ENCODE measurements at places on chromosomes 1 and 21. TPM values are rescaled to one million over a fixed set of nuclear protein-coding genes. Genes with fewer than 3 reads are reported as not detected.

The KRTAP13-2 gene
- total RNA-seq = not detected

The LRRC8D gene
- 44.8 TPM for total RNA-seq

The TFB2M gene
- total RNA-seq = 15.0 TPM

The RHOU gene
- 0.70 TPM for total RNA-seq

The LMX1A gene
- total RNA-seq = not detected

The GPATCH4 gene
- 25.6 TPM for total RNA-seq

The NBPF10 gene
- total RNA-seq = 2.5 TPM

The MAST2 gene
- 20.7 TPM for total RNA-seq

The CD52 gene
- 213 TPM for total RNA-seq

The ADAMTSL4 gene
- total RNA-seq = 2.6 TPM

DNA sequence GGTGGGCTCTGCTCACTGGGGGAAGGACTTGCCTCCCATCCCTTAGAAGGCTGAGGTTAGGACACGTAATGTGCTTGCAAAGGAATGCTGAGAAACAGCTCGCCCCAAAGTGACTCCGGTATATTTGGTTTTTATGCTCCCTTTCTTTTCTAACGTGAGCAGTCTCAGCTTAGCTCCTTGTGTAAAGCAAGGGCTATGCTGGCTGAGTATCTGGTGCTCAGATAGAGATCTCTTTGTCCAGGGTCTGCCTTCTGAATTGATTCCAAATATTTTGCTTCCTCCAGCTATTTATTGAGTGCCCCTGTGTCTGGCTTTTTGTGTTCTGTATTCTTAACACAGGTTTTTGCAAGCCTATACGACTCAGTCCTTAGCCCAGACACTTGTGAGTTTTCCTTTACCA is 94.5 kb upstream of the ARTN start:
- no peak for DNase-seq
- peaks cover 35% of the 10 kb centered on the region for H3K4me1 ChIP-seq
- H3K36me3 ChIP-seq = peaks cover 28% of the 10 kb centered on the region
- no peaks in the 10 kb centered on the region for H3K27me3 ChIP-seq
- H3K27ac ChIP-seq = no peak overlapping the region
- no peak overlapping the region for H3K4me3 ChIP-seq

DNA sequence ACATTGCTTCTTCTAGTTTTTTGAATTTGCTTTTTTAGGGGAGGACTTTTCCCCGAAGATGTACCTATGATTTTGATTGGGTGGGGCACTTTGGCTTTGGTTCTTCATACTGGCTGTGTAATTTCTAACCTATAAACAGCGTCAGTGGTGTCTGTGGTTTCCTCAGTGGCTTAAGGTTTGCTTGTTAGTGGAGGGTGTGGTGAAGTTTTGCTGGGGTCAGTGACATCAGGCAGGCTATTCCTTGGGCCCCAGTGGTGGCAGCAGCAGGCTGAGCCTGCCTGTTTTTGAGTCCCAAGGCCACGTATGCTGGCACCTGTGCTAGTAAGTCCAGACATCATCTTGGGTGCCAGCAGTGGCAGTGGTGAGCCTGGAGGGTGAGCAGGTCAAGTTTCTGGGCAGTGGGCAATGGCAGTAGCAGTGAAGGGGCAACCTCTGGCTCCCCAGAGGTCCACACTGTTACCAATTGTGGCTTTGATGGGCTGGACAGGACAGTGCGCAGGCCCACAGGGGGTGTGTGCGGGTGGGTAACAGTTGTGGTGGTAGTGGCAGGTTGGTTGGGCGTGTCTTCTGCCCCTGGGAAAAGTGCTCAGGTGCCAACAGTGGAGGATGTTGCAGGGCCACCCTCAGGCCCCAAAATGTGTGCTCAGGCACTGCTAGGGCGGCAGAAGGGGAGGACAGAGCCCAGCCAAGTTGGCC is 54.9 kb upstream of the B3GALT2 start:
- H3K4me3 ChIP-seq = peak overlapping the region; percentile 55
- DNase-seq = peak; percentile 31
- H3K36me3 ChIP-seq = peaks cover 4% of the 10 kb centered on the region
- H3K4me1 ChIP-seq = peaks cover 21% of the 10 kb centered on the region
- no peaks in the 10 kb centered on the region for H3K27me3 ChIP-seq

- H3K27me3 ChIP-seq = peaks cover 11% of the 10 kb centered on the region
- DNase-seq = peak; percentile 42
- peaks cover 11% of the 10 kb centered on the region for H3K36me3 ChIP-seq
- no peak within 1 kb of the TSS for H3K4me3 ChIP-seq
Observed at GRCh38 chr1:37556712-37557196, at the start of gene DNALI1. Gene DNALI1 (plus strand): TSS chr1:37556940. CDS start chr1:37556995, 55 bp downstream.

DNA sequence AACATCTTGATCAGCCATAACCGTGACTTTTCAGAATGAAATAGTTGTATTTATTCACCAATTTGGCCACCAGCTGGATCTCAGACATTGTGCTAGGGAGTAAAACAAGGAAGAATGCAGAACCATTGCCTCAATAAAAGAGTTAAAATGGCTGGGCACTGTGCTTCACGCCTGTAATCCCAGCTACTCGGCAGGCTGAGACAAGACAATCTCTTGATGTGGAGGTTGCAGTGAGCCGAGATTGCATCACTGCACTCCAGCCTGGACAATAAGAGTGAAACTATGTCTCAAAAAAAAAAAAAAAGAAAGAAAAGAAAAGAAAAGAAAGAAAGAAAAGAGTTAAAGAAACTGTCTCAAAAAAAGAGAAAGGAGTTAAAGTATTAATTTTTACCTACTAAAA is 199.5 kb downstream of the TPR start:
- H3K36me3 ChIP-seq = no peaks in the 10 kb centered on the region
- DNase-seq = no peak
- H3K27ac ChIP-seq = no peak overlapping the region
- peaks cover 32% of the 10 kb centered on the region for H3K27me3 ChIP-seq
- H3K4me3 ChIP-seq = no peak overlapping the region

- peak overlapping the region; percentile 55 for H3K27ac ChIP-seq
- H3K36me3 ChIP-seq = no peaks in the 10 kb centered on the region
- no peaks in the 10 kb centered on the region for H3K27me3 ChIP-seq
- DNase-seq = no peak
Observed at GRCh38 chr21:17780539-17780938, 38.6 kb downstream of the C21orf91 start.

DNA sequence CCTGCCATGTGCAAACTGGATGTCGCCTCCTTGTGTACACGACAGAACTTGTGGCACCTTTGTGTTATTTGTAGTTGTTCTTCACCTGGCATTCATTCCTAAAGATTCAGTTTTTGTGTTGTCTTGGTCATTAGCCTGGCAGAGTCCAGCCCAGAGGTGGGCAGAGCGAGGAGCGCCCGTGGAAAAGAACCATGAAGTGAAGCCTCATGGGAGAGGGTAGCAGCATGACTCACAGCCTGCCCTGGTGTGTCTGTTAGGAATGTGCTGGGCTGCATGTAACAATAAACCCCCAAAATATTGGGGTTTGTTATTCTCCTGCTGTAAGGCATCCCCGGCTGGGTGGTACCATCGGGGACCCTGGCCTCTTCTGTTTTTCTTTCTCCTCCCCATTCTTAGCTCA is 124.9 kb upstream of the TMEM51 start:
- H3K27me3 ChIP-seq = no peaks in the 10 kb centered on the region
- no peak overlapping the region for H3K27ac ChIP-seq
- no peak overlapping the region for H3K4me3 ChIP-seq
- no peaks in the 10 kb centered on the region for H3K4me1 ChIP-seq

DNA sequence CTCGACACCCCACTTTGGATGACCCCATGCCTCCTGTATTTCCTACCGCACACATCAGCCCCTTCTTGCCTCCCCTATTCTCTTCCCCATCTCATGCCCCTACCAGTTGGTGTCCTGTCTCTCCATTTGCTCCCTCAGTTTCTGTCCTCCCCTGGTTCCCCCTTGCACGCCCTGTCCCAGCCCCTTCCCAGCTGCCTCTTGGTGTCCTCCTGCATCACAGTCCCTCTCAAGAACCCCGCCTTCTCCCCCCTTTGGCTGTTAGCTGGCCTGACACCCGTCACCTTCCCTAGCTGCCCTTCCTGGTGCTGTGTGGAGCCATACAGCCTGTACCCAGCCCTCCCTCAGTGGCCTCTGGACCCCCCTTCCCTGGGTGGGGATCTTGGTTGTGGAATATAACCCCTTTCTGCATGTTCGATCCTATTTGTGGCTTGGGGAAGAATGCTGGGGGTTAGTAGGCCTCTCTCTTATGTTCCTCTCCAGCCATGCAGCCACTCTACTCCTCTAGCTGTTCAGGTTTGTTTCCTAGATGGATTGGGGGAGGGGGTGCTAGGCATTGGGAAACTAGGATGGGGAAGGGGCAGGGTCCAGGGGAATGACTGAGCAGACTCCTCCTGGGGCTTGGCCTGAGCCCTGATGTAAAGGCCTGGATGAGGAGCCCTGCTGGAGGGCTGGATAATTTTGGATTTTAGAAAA is 41.4 kb upstream of the NFASC start:
- no peak for DNase-seq
- H3K4me3 ChIP-seq = peak overlapping the region; percentile 39
- no peaks in the 10 kb centered on the region for H3K36me3 ChIP-seq
- peaks cover 8% of the 10 kb centered on the region for H3K4me1 ChIP-seq

- peaks cover 13% of the 10 kb centered on the region for H3K4me1 ChIP-seq
- H3K4me3 ChIP-seq = peak overlapping the region; percentile 80
- H3K36me3 ChIP-seq = no peaks in the 10 kb centered on the region
- peak; percentile 12 for DNase-seq
Observed at GRCh38 chr1:33081554-33082305, 777 bp downstream of the AZIN2 start.

GRCh38 chr1:234848972-234849649 is 239.1 kb upstream of the IRF2BP2 start:
- DNase-seq = no peak
- H3K4me1 ChIP-seq = peaks cover 77% of the 10 kb centered on the region
- H3K27ac ChIP-seq = no peak overlapping the region

- H3K36me3 ChIP-seq = peaks cover 12% of the 10 kb centered on the region
- peak overlapping the region; percentile 66 for H3K27ac ChIP-seq
- peak; percentile 10 for DNase-seq
- H3K4me3 ChIP-seq = no peak overlapping the region
- no peaks in the 10 kb centered on the region for H3K27me3 ChIP-seq
Observed at GRCh38 chr1:114458237-114458777, 52.7 kb downstream of the TRIM33 start.

DNA sequence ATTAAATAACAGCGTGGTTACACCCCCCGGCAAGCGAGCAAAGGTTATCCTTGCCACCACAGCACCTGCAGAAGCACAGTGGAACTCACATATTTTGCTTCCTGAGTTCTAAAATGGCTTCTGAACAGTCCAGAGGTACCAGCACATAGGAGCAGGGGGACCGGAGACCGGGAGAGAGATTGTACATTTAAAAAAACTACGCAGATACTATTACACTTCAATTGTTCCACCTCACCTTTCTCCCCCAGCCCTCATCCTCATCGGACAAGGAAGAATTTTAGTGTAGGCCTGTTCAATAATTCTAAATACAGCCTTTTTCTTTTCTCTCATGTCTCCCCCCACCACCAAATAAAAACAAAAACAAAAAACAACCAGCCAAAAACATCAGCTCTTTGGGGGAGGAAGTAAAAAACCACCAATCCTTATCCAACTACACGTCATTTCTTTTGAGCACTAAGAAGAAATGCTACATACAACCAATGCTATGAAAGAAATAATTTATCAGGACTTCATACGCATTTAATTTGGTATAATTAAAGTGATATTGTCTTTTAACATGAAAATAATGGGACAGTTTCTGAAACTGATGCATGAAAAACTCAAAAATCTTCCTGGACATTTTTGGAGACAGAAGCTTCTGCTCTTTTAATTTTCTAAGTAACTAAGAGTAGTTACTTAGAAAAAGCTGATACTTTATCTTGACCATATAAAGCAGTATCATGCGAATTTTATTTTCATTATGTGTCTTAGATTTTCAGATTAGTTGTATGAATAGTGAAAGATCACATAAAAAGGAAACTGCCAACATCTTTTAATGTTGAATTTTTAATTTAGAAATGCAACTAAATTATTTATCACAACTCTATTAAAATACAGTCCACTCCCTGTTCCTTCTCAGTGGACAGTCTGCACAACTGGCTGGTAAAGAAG is 9.1 kb downstream of the CDKN2C start:
- H3K36me3 ChIP-seq = peaks cover 4% of the 10 kb centered on the region
- peaks cover 34% of the 10 kb centered on the region for H3K27me3 ChIP-seq
- no peak for DNase-seq
- H3K4me3 ChIP-seq = peak overlapping the region; percentile 79
- peaks cover 23% of the 10 kb centered on the region for H3K4me1 ChIP-seq

DNA sequence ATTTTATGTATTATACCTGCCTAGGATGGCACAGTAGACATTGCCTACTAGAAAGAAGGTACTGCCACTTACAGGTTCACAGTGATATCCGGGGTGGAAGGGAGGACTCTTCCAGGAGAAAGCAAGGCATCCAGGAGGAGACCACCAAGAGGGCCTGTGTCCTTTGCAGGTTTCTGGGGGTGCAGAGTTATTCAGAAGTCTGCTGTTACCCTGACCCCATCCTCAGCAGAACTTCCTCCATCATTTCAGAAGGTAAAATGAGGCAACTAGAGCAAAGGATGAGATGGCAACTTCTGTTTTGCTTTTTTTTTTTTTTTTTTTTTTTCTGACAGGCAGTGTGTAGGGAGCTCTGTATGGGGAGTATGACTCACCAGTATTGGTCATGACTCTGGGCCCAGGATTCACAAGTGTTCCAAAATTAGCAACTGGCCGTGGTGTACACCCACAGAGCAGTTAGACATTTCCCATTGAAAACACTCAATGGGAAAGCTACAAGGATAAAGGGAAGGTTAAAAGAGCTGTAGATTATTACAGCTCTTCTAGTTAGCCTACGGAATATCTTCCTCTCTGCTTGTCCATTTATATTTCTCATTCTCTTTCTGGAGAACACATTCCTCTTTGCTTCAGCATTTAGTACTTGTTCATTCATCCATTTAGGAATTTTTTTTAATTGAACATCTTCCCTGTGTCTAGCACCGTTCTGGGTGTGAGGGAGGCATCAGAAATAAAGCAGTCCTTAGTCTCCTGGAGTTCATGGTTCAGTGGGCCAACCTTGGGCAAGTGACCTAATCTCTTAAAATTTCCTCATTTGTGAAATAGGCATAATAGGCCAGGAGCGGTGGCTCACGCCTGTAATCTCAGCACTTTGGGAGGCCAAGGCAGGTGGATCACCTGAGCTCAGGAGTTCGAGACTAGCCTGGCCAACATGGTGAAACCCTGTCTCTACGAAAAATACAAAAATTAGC is 50.5 kb upstream of the PPP2R5A start:
- peaks cover 46% of the 10 kb centered on the region for H3K4me1 ChIP-seq
- DNase-seq = peak; percentile 33
- peak overlapping the region; percentile 22 for H3K4me3 ChIP-seq
- H3K27me3 ChIP-seq = peaks cover 5% of the 10 kb centered on the region
- H3K27ac ChIP-seq = peak overlapping the region; percentile 13

- H3K27me3 ChIP-seq = no peaks in the 10 kb centered on the region
- DNase-seq = peak; percentile 63
Observed at GRCh38 chr1:160777486-160778089, 18.4 kb upstream of the LY9 start.

DNA sequence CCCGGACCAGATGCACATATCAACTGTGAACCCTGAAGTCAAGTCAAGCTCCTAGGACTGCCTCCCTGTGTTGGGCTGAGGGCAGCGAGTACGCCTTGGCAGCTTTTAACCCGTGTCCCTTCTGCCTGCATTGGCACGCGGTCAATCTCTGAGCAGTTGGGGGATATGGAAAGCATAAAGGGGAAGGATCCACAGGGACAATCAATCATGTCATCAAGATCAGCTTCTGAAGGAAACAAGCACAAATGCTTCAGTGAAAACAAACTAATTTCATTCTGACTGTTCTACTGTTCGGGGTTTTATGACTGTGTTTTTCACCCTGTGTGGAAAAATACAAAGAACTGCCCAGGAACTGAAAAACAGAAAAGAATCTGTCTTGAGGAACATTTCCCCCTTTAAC is 106.2 kb downstream of the RUNX1 start:
- DNase-seq = no peak
- peak overlapping the region; percentile 94 for H3K27ac ChIP-seq
- H3K36me3 ChIP-seq = peaks cover 4% of the 10 kb centered on the region

GRCh38 chr1:64077281-64077940 is 126.0 kb upstream of the UBE2U start:
- H3K27me3 ChIP-seq = no peaks in the 10 kb centered on the region
- H3K27ac ChIP-seq = no peak overlapping the region
- no peaks in the 10 kb centered on the region for H3K36me3 ChIP-seq
- no peak for DNase-seq
- H3K4me1 ChIP-seq = peaks cover 5% of the 10 kb centered on the region
